ENCODE measurements at places on chromosomes 7 and 10.

DNA sequence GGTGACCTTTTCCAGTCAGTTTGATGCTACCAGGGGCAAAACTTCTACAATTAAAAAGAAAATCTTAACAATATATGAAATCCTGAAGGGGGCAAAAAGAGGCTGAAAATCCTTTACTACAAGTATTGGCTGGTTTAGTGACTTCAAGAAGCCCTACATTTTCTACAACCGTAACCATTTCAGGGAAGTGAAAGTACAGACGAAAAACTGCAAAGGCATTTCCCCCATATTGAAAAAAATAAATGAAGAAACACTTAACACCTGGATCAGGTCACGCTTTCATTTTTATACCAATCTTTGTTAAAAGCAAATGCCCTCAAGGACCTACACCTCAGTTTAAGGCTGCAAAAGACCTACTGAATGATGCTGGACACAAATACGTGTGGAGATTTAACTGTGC, 38.6 kb downstream of the IL6 start:
- no peak for DNase-seq

- no peak for DNase-seq
Observed at GRCh38 chr10:49474901-49475300, 64.0 kb downstream of the ERCC6 start.

DNA sequence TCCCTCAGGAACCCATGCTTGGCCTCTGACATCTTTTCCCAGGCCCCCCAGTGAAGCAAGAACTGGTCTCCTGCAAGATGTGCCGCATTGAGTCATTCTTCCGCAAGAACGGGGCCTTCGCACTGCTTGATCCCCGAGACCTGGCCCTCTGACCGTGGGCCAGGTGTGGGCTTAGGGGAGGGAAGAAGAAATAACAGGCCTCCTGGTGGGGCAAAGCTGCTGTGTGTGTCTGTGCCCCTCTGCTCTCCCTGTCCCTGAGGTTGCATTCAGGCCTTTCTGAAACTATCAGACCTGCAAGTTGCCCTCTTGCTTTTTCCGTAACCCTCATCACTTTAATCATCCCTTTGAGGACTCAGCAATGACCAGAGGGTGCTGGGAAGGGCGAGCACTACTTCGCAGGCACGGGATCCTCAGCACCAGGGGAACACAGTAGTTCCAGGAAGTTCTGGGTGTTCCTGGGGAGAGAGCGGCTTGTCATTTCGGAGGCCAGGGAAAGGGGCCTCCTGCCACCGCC, 6.0 kb downstream of the ATP6V1F start:
- no peak for DNase-seq

GRCh38 chr10:96656839-96657238, 63.5 kb downstream of the PIK3AP1 start:
- no peak for DNase-seq

DNA sequence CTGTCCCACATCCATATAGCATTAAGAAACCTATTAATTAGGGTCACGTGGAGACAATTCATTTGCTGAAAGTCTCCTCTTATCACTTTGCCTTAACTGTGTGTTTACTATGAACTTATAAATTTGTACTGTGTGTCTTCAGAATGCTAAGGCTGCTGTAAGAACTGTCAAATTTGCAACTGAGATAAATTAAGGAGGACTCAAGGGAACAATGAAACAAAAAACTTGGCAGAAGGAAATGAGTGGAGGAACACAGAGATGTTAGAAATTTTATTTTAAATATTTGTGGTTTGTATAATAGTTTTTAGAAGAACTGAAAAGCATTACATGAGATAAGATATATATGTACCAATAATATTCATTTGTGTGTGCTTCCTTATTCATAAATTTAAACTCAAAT, 1005.3 kb upstream of the SORCS1 start:
- DNase-seq = no peak

DNA sequence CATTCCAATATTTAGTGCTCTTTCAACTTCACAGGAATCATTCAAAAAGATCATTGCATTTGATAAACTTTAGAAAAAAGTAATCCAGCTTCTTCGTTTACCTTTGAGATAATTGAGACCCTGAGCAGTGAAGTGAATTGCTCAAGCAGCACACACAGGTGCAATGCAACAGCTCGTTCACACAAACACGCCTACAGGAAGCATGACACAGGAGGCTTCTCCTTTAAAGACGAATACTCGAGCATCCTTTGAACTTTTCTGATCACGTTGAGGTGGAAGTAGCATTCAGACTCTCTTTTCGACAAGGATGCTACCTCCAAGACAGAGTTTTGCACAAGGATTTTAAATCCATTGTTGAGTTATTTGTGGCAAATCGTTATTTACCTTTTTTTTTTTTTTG, 18.0 kb upstream of the RSU1 start:
- DNase-seq = no peak

DNA sequence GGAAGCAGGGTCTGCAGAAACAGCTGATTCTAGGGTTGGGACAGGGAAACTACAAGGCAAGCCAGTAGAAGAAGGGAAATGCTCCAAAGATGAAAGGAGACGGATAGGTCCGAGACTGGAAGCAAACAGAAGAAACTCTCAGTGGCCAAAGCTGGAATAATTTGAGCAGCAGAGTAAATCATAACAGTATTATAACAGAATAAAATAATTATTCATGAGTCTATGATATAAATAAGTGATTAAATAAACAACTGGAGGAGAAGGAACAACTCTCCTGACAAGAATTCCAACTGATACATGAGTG, 27.6 kb downstream of the EZH2 start:
- no peak for DNase-seq

DNA sequence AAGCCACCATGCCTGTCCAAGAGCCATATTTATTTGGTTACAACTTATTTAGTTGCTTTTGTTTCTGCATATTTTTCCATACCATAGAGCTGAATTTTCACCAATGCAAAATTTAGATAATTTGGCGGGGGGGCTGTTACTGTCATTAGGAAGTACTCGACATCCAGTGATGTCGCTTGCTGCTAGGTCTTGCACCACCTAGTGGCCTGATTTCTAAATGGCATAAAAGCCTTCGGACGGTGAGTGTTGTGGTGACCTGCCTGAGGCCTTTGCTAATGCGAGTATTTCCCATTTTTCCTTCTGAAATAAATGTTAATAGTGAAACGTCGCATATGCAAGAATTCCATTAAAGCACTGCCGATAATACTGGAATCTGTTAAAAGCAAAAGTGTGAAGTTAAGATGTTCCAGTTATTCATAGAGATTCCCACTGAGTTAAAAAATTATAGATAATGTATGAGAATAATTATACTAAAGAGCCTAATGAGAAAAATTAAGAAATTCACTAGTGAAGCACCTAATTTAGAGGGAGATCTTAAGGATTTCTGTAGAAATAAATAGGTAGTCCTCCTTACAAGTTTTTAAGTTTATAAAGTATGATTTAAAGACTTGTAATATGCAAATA, 86.1 kb upstream of the DNAJB6 start:
- DNase-seq = peak; percentile 40

DNA sequence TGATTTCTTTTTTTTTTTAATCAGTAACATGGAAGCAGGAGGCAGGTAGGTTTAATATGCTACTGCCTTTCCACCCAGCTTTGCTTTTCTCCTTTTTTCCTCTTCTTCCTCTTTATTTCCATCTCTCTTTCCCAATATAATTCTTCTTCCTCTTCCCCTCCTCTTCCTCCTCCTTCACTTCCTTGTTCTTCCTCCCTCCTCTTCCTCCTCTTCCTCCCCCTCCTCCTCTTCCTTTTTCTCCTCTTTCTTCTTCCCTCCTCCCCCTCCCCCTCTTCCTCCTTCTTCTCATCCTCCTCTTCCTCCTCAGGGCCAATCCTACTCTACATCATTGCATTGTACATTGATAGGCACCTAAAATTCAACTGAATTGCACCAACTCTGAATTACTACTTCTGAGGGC, 11.4 kb downstream of the ZNF503 start:
- no peak for DNase-seq

- DNase-seq = no peak
Observed at GRCh38 chr7:14973712-14974428, 71.3 kb upstream of the DGKB start.

GRCh38 chr10:73446926-73447325, 13.6 kb upstream of the MSS51 start:
- no peak for DNase-seq

DNA sequence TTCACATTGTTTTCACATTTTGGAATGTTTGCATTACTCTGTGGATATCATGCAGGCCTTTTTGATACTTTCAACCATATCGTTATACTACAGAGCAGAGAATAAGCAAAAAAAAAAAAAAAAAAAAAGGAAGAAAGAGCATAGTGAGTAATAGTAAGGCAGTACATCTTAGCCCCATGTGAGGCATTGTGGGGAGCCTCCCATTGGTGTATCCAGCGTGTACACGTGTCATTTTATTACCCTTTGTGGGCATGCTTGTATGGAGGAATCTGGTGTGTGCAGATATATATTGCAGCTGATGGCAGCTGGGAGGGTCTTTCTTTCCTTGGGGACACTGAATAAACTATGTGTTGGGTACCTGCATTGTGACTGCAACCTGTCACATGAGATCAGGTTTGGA, 19.6 kb downstream of the R3HCC1L start:
- no peak for DNase-seq

DNA sequence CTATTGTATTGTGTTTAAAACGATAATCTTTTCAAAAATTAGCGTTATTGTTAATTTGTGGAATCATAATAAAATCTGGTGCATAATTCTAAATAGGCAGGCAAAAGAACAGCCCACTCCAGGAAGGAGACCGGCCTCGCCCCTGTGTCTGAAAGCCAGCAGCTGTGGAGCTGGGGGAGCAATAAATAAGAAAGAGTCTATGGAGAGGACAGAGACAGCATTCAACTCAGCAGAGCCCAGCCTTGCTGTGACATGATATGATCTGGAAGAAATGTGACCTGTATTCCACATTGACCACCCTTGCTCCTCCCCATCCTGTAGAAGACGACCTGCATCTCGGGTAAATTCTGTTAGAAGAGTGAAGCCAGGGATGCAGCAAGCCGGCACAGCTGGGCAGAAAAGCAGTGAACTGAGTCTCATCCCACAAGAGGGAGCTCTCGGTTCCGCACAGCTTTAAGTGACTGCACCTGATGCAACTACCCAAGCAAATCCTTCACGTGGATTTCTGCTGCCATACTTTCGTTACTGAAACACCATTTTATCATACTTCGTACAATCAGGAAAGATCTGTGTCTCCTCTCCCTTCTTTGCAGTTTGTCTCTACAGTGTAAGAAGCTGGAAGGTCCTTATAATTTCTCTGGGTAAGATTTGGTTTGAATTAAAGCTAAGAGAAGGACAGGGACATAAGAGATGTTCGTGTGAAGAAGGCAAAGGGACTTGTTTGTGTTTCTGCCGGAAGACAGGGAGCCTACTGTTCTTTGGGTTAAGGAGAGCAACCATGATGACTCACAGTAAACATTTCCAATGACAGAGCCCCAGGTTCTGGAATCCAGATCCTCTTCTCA, 427.1 kb downstream of the GPAM start:
- peak; percentile 33 for DNase-seq

- DNase-seq = no peak
Observed at GRCh38 chr7:137245890-137246289, 97.6 kb downstream of the PTN start.

DNA sequence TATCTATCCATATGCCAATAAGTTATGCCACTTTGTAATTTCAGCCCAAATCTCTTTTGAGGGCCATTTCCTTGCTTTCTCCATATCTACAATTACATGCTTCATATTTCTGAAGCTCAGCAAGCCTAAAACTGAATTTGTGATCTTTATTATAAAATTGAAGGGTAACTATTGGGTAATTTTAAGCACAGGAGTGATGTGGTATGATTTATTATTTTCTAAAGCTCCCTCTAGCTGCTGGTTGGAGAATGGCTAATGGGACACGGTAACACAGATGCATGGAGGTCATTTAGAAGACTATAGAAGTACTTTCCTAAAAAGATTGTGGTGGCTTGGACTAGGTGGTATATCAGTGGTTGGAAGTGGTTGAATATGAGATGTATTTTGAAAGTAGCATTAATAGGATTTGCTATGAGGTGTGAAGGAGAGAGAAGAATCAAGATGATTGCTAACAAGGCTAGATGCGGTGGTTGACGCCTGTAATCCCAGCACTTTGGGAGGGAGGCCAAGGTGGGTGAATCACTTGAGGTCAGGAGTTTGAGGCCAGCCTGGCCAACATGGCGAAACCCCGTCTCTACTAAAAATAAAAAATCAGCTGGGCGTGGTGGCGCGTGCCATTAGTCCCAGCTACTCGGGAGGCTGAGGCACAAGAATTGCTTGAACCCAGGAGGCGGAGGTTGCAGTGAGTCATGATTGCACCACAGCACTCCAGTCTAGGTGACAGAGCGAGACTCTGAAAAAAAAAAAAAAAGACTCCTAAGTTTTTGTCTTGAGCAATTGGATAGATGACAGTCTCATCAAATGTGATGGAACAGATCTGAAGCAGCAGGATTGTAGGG, 13.9 kb downstream of the KLHDC10 start:
- no peak for DNase-seq

DNA sequence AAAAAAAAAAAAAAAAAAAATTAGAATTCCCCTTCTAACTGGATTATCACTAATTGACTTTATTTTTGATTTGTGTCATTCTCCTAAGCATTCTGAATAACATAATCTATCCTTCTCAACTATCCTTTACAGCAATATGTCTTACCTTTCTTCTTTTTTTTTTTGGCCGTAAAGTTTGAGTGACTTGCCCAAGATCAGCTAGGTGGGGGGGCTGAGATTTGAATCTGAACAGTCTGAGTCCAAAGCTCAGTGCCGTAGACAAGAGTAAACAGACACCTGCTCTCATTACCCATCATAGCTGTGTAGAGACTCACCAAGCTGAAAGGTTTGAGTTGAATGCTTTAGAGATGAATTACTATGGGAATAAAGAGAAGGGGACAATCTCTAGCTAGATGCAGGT, 192.1 kb downstream of the SORCS1 start:
- DNase-seq = no peak

- no peak for DNase-seq
Observed at GRCh38 chr7:21980926-21981500, 35.3 kb upstream of the CDCA7L start.

DNA sequence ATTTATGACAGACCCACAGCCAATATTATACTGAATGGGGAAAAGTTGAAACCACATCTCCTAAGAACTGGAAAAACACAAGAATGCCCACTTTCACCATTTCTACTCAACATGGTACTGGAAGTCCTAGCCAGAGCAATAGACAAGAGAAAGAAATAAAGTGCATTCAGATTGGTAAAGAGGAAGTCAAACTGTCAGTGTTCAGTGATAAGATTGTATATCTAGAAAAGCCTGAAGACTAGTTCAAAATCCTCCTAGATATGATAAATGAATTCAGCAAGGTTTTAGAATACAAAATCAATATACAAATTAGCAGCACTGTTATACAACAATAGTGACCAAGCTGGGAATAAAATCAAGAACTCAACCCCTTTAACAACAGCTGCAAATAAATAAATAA, 6.9 kb upstream of the ZNF138 start:
- no peak for DNase-seq

GRCh38 chr10:530717-531116, 158.8 kb downstream of the DIP2C start:
- no peak for DNase-seq

DNA sequence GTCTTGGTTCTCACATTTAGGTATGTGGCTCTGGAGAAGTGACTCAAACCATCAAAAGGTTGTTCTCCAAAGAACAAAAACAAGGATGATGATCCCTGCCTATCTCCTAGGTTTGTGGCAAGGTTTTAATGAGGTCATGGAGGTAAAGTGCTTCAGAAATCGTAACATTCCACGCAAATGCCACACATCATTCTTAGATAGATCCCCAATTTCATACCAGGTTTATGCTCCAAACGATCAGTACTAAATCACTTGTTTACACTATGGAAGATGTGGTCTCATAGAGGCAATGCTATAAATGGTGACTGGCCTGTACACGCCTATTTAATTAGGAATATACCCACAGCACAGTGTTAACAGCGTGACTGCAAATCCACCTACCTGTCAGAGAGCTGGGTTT, 66.6 kb downstream of the MINDY3 start:
- DNase-seq = no peak
